ENCODE measurements at places on chromosomes 6 and 20.

DNA sequence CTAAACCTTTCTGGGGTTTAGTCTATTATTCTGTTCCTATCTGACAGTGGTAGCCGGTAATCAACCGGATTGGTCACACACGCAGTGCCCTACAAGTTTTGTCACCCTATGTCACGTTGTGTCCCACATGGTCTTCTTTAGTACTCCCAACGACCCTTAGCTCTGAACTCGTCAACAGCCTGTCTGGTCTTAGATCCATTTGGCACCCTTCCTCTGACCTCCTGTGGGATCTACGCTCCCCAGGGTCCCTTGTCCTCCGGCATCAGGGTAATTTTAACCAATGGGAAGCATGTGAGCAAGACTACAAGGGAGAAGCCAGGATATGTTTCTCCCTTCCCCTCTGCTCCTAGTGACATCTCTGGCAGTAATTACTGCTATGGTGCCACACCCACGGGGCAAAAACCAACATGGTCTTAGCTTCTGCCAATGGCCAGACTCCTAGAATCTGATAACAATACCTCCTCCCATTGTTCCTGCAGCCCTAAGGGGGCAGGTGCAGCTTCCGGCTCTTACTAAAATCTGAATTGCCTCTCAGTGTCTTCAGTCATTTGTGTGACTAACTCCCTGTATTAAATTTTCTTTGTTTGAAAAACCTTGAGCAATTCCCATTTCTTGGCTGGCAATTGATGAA is 56.6 kb downstream of the MAFB start:
- no peak for DNase-seq

GRCh38 chr20:37816726-37817125 is 86.2 kb upstream of the VSTM2L start:
- DNase-seq: no peak

DNA sequence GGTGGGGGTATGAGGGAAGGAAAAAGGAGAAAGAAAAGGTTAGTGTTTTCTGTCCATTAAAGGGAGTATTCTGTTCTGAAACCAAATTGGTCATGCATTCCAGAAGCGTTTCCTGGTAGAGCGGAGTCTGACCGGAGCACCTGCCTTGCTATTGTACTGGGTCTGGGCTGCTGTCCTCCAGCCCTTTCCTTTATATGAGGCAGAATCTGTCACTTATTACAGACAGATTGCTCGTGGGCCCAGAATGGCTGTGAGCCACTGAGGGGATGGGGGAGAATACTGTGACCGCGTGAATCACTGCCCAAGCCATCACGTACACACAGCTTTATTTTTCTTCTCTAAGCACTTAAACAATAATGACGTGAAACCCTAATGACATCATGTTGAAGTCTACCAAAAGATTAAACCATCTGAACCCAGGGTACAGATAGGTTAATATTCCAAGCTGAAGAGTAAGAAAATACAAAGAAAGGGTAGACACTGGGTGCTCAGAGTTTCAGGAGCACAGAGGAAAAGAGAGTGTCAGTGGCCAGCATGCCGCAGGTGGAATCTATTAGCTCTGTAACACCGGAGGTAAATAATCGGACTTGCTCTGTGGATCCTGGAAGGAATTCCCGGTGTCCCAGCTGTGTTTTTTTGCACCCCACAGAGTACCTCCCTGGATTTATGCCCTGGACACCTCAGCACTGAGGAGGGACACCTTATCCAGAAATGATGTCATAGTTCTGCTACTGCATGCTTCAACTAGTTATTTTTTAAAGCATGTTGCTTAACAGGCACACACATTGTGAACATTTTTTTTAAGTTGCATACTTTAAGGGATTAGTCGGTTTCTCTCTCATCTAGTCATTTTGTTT is 573.3 kb downstream of the PKHD1 start:
- no peak for DNase-seq

DNA sequence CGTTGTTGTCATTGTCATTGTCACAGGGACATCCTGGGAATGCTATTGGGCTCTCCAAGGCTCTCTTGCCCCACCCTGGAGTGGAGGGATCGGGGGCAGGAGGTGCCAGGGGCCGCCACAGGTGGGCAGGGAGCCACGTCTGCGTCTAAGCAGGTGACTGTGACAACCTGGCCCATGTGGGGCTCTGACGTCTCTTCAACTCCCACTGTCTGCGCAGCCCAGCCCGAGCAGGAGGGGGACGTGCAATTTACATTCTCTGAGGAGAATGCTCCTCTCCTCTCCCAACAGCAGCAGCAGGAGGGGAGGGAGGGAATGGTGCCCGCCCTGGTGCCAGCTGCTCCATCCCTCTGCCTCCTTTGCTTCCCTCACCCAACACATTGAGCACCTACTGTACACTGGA is 50.1 kb downstream of the GRM4 start:
- DNase-seq: no peak

GRCh38 chr6:1554141-1554475 is 55.6 kb upstream of the FOXC1 start:
- DNase-seq: no peak

DNA sequence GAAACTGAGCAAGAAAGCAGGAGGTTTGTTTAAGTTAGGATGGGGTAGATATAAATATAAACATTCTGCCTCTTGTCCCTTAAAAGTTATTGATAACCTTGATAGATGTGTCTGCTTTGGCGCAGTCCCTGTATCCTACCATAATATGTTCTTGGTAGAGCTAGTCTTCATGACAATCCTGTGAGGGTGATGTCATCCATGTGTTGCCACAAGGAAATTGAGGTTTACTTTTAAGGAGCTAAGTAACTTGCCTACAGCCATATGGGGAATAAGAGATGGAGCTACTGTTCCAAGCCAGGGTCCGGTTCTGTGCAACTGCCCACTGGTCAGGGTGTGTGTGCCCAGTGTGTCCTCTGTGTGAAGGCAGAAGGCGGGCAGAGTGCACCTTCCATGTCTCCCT is 78.5 kb downstream of the SSR1 start:
- DNase-seq: no peak

- no peak for DNase-seq
Observed at GRCh38 chr20:2305479-2305878, 9.7 kb downstream of the TGM3 start.

GRCh38 chr6:82738773-82739172 is 326.9 kb downstream of the UBE3D start:
- DNase-seq: no peak

GRCh38 chr6:37491171-37491829 is 8.4 kb downstream of the CCDC167 start:
- DNase-seq: no peak

DNA sequence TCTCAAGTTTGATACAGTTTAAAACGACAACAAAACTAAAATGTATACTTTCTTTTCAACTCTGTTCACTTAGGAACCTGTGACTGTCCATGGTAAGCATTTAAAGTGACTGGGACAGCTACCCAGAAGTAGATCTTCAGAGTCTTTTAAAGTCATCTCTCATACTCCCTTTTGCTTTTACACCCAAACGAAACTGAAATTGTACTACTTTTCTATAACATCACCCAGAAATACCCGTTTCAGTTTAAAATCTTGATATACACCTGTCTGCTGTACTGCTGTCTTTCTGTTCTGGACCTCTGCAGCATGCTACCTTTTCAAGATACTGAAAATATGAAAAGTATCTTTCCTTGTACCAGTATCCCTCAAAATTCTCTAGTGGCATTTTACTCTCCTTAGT is 170.4 kb upstream of the THEMIS start:
- no peak for DNase-seq

GRCh38 chr6:27672113-27672799 is 199.4 kb upstream of the ZNF184 start:
- DNase-seq: peak; percentile 4

- DNase-seq: no peak
Observed at GRCh38 chr20:63256954-63257353, 2.7 kb upstream of the NKAIN4 start.

DNA sequence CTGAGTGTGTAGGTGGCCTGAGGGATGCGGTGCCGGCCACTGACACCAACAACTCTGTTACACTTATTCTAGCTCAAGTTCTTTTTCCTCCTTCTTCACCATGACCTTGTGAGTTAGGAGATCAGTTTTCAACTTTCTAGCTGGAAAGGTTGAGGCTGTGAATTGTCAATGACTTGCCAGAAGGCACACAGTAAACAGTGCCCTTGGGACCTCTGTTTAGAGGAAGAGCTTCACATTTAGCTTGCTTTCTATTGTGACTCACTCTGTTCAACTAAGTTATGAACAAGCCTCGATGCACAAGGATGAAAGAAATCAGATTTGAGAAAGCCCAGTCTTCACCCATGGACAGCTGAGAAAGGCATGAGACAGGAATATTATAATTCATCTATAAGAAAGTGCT is 455.6 kb downstream of the MAFB start:
- DNase-seq: no peak

GRCh38 chr6:34226731-34227586 is 9.7 kb upstream of the HMGA1 start:
- no peak for DNase-seq

- no peak for DNase-seq
Observed at GRCh38 chr6:114301596-114302219, 41.1 kb downstream of the HS3ST5 start.

DNA sequence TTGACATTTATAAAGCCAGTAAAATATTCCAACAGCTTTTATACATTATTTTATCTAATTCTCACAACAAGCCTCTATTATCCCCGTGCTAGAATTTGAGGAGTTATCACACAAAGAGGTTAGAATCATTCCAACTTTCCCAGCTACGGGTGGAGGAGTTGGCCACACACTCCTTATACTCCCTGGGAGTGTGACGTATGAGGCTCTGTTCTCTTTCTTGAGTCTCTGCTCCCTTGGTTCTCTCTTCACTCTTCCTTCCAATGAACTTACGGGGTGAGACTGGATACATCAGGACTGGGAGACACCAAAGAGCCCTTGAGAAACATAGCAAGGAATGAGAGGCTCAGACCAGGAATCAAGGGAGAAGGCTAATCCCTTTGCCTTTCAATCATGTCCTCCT is 185.6 kb upstream of the TAB2 start:
- DNase-seq: no peak

- no peak for DNase-seq
Observed at GRCh38 chr6:139398658-139399057, 24.2 kb upstream of the CITED2 start.

GRCh38 chr6:43667245-43668150 is 20.1 kb downstream of the MRPS18A start:
- DNase-seq: peak; percentile 74

- no peak for DNase-seq
Observed at GRCh38 chr20:36128463-36129159, 25.9 kb upstream of the EPB41L1 start.

DNA sequence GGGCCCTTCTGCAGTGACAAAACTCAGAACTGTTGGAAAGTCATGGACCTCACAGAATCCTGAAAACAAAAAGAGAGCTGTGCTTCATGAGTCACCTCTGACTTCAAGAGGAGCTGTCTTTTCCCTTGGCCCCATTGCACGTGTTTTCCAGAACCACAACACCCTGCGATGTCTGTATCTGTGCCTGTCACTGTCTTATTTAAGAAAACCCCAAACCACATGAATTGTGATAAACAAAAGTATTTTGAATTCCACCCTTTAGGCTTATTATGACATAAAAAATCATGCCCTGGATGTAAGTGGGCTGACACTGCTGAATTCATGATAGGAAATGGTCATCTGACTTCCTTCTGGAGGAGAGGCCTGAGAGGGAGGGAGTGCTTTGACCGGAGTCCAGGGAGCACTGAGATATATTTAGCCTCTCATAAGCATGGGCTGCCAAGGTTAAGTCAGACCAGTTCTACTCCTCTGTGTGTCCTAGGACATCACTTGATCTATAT is 96.4 kb upstream of the DUSP22 start:
- no peak for DNase-seq

GRCh38 chr20:37475252-37475651 is 45.8 kb upstream of the NNAT start:
- DNase-seq: no peak

DNA sequence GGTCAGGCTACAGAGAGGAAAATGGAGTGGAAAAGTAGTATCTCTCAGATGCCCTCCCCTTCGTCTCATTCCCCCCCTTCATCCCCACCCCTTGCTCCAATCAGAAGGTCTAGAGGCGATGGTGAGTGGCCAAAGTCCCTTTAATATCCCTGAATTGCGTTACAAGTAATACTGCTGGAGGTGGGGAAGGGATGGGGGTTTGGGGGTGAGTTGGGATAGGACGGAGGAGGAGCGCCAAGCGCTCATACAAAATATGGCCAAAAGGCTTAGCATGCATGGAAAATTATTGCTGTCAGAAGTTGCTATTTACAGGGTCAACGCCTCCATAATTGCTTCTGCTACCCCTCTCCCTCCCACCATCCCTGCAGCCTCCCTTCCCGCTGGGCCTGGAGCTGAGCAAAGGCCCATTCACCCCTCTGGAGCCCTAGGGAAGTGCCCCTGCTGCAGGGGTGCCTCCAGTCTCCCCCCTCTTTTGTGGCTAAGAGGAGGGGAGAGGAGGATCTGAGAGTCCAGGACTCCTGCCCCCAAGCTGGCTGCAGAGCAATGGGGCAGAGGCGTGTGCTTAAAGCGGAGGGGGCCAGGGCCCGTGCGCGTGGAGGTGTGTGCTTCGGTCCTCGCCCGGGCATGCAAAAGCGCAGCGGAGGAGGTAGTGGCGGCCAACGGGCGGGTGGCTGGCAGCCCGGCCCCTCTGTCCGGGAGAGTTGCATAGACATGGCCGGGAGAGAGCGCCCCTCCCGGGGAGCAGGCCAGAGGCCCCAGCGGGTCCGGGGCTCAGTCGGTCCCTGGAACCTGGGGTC is 8.7 kb upstream of the SRXN1 start:
- no peak for DNase-seq

DNA sequence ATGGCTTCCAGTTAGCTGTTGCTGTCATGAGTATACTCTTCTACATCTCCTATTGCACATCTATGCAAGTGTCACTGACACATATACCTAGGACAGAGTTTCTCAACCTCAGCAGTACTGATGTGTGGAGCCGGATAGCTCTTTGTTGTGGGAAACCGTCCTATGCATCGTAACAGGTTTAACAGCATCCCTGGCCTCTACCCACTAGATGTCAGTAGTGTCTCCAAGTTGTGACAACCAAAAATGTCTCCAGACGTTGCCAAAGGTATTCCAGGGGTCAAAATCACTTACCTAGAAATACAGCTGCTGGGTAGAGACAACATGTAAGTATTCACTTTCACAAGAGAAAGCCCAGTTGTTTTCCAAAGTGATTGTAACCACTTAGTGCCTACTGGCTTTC is 637.6 kb downstream of the RNF144B start:
- no peak for DNase-seq

DNA sequence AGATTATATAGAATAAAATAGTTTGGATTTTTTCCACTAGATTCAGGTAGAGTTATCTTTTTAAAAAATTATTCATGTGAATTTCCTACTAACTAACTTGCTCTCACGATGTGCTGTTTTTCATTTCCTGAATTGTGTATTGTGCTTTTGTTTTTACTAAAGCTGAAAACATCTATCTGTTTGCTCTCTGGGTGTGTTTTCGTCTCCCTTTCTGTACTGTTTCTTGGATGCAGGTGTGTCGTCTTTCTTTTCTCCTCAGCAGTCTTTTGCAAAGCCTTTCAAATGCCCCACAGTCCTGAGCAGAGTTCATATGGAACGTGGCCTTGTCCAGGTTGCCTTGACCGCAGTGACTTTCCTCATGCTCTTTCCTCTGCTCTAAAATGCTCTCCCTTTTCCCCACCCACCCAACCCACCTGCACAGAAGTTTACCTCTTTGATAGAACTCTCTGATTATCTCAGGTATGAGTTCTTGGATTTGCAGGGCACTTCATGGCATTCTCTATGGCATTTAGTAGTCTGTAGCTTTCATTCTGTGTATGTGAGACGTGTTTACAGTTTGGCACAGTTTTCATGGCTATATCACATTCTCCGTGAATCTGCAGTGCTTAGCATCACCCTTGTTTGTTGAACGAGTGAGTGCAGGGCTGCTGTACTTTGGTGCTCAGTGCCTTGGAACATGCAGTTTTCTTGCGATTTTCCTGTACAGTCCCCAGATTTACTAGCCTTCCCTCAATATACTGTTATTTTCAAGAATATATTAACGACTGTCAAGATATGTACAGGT is 77.1 kb downstream of the FARS2 start:
- no peak for DNase-seq

All from C1 segment of cervical spinal cord (tissue), 14 donors.